ENCODE measurements at places on chromosomes 1 and 21.

DNA sequence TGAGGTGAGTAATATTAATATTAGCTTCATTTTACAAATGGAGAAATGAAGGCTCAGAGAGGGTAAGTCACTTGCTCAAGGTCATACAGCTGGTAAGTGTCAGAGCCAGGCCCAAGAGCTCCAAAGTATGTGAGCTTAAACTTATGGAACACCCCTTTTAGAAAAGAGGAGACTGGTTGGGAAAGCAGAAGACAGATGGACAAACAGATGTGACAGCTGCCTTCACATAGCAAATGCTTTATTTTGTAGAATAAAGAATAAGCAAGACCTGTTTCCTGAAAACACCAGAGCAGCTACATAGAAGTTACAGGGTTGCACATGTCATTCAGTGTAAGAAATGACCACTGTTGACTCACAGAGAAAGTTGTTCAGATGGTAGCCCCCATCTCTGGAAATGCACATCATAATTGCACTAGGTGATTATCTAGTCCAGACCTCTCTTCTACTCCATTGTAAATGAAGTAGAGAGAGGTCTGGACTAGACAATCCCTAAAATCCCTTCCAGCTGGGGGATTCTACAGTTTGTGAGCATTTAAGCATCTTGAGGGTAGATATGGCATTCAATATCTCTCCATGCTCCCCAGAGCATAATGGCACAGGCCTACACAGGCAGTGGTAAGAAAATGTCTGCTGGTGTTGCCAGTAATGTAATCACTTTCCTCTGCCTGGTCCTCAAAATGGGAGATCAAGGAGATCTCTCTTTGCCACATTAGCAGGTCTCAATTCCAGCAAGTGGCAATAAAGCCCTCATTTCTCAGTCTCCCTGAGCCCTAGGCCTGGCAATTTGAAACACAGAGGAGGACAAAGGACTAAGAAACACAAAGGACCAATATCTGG lies 188.2 kb upstream of the FGGY start:
- DNase-seq = no peak

DNA sequence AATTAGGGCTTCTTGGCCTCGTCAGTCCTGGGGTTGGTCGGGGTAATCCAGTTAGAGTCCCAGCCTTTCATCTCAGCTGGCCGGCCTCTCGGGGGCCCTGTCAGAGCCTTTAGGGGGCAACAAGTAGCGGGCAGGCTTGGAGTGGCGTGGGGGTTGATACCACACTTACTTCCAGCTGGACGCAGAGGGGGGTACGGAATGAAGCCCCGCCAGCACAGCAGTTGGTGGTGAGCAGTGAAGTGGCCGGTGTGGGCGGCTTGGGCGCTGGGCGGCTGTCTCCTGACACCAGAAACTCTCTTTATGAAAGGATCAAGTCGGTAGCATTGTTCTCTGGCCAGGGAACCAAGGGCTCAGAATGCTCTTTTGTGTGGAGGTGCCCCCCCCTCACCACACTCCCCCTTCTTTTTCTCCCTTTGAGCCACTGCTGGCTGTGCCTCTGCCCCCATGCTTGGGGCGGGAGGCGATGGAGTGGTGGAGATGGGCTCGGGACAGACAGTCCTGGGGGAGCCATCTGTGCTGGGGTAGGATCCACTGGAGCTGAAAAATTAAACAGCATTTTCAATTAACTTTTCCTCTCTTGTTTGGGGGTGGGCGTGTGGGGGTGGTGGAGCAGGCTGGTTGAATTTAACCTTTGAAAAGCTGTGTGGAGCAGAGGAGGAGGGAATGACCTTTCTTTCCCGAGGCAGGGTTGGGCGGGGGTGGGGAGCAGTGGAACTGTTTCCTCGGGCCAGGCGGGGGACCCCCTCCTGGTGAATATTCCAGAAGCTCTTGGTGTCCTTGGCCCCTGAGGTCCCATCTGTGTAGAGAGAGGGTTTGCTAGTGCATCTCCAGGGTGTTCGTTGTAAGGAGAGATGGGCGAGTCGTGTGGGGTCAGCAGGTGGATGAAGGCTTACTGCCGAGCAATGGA lies 102.7 kb downstream of the RNF220 start:
- DNase-seq = no peak

DNA sequence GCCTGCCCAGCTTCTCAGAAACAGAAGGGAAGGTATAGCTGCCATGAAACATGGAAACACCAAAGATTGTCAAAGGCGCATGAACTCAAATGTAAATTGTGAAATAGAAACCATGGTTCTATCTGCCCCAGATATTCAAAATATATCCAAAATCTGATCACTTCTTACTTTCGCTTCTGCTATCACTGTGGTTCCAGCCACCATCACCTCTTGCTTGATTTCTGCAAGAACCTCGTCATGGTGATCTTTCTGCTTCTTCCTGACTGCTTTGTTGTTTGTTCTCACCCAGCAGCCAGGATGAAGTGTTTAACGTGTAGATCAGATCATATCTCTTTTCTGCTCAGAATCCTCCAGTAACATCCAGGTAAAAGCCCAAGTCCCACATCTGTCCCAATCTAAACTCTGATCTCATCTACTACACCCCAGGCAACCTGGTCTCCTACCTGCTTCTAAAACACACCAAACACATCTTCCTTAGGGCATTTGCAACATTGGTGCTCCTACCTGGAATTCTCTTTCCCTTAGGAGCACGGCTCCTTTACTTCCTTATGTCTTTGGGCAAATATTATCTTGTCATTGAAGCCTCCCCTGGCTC lies 10.5 kb upstream of the LMO4 start:
- DNase-seq = no peak

- DNase-seq = no peak
These were observed 3.3 kb downstream of the CDC42SE1 start for GRCh38 chr1:151056149-151056548.

GRCh38 chr1:40041466-40041838 lies 923 bp downstream of the CAP1 start:
- DNase-seq = no peak

DNA sequence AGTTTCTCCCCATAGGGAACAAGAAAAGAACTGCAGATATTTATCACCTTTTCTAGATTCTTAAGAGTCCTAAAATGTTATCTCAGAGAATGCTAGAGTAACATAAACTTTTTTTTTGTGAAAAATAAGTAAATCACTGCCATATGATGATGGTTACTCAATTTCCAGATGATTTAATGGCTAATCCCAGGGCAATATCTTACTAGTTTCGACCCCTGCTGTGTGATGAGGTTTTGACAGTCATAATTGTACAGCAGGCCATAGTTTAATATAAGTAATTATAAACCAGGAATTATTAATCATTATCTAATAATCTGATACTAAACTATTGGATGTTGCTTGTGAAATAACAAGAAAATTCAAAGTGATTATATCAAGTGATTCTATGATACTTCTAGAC lies 210.6 kb downstream of the HLX start:
- no peak for DNase-seq

- DNase-seq = peak; percentile 25
These were observed 151.5 kb upstream of the BACE2 start for GRCh38 chr21:41016472-41016871.

DNA sequence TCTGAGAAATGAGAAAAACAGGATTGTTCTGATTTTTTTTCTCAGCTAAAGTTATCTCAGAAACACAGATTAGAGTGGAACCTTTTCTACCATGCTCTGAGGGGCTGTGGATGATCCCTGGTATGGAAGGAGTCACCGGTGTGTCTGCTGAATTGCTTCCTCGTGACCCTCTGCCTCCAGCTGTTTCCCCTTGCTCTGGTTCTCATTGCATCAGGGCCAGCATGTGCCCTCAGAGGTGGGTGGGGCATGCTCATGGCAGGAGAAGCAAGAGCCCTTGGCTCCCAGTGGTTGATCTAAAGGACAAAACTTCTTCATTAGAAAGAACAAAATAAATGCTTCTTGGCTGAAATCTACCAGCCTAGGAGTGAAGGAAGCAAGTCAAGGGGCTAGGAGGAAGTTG lies 183.2 kb upstream of the HMCN1 start:
- no peak for DNase-seq

GRCh38 chr1:28449904-28450303 lies 55.9 kb upstream of the RCC1 start:
- no peak for DNase-seq

- no peak for DNase-seq
These were observed 5.0 kb downstream of the CNKSR1 start for GRCh38 chr1:26182383-26182696.

GRCh38 chr1:26787381-26787705 lies 407 bp upstream of the PIGV start:
- DNase-seq = no peak

Measured in WERI-Rb-1 (cell line).